ENCODE measurements at places on chromosomes 4 and X.
A peak's percentile ranks its signal among the peaks of the same experiment; 100 is the strongest.

GRCh38 chr4:56052481-56052880 is 103.7 kb downstream of the CEP135 start:
- no peak for DNase-seq

DNA sequence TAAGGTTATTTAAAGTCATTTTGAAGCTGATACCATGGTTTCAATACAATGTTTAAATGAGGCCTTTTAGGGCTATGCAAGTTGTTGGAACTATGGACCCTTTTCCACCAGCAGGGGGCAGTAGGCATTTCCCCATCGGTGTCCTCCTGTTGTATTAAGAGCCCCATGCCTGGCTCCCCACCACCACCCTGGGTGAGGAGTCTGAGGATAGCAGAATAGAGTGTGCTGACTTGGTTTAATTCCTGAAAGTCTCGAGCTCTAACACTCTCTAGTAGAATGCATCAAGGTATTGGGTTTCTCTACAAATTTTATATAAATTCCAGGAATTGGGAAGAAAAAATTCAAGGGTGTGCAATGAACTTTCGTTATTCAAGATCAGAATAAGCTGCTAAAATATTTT is 234.8 kb upstream of the JADE1 start:
- peak; percentile 44 for DNase-seq

DNA sequence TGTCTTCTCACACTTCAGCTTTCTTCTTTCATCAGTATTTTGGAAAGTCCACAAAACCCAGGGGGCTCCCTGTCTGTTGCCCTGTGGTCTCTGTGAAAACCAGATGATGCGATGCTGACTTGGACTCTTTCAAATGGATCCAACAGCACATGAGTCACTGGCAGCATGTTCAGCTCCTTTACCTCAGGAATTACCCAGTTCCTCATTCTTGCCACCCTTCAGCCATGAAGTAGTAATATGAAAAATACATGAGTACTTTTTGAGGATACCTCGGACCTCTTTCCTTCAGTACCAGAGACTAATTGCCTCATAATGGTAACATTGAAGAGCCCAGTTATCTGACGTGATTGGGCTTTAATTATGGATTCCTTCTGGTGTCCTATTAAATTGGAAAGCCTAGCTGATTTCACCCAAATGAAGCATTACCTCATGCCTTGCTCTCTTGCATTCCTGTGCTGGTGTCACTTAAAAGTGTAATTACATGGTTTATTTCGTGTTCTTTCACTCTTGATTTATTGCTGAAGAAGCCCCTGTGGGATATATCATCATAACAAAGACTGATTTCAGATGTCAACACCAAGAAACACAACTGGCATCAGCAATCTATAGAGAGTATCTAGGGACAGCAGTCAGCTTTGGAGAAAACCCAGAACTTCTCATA is 63.4 kb downstream of the NFKB1 start:
- peak; percentile 35 for DNase-seq

DNA sequence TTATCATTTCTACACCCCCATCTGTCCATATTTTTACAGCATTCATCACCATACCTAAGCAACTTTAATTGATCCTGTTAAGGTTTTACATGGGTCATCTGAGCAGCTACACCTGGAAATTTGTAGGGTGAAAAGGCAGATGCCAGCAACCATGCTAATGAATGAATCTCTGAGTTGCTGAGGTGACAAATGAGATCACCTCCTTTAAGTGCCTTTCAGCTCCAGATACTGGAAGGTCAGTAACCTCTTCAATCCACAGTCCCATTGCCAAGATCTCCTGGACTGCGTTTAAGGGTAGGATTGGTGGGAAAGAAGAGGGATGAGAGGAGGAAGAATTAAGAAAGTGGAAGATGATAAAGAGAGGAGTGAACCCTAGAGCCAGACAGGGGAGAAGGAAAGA is 8.5 kb upstream of the BMP3 start:
- DNase-seq = no peak

DNA sequence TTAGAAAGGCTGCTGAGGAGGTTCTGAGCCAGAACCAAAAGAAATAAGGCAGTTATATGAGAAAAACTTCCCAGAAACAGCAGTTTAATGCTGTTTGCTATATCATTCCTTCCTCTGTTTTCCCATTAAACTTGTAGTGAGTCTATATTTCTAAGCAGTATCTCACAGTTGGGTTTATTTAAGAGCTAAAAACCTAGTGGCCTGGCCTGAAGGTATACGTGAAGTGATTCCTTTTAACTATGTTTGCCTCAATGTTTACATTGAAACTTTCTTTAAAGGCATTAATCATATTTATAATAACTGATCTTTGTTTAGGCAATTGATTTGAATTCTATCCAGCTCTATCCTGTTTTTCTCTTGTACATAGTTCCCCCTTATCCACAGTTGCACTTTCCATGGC is 19.1 kb upstream of the RAP1GDS1 start:
- DNase-seq = no peak

DNA sequence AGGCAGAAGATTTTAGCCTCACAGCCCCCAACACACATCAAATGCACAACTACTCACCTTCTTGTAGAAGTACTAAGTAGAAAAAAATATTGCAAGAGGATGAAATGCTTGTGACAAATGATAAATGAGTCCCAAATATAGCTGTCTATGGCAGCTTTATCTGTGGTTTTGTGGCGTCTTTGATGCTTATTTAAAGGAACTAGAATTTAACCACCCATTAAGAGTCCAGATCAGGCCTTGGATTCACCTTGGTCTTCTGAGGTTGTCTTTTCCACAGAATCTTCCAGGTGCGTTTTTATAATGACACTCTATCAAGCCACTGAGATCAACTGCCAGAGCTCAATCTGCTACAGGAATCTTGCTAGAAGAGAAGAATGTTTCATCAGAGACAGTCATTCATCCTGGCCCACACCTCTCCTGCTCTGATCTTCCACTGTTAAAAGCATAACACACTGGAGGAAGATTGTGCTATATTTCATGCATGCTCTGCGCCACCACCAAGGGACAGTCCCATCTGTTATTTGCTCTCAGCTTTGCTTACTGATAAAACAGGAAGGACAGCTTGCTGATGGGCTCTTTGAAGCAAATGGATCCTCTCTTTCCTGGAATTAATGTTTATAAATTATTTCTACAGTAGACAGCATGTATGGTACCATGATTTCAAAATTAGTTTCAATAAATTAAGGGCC is 144.1 kb downstream of the SLC7A11 start:
- DNase-seq = no peak

All from activated CD8-positive, alpha-beta memory T cell treated with anti-CD3 and anti-CD28 coated beads, Interleukin-2, amount 50 U/mL, for 4 hours (primary cell).